ENCODE measurements at places on chromosomes 5 and 9.

GRCh38 chr9:36123515-36123914, 13.0 kb upstream of the GLIPR2 start:
- no peak for DNase-seq

- DNase-seq, result no peak
Measured at GRCh38 chr9:87256973-87257372, 240.7 kb upstream of the DAPK1 start.

GRCh38 chr5:135341696-135342550, 57.1 kb downstream of the MACROH2A1 start:
- no peak for DNase-seq

DNA sequence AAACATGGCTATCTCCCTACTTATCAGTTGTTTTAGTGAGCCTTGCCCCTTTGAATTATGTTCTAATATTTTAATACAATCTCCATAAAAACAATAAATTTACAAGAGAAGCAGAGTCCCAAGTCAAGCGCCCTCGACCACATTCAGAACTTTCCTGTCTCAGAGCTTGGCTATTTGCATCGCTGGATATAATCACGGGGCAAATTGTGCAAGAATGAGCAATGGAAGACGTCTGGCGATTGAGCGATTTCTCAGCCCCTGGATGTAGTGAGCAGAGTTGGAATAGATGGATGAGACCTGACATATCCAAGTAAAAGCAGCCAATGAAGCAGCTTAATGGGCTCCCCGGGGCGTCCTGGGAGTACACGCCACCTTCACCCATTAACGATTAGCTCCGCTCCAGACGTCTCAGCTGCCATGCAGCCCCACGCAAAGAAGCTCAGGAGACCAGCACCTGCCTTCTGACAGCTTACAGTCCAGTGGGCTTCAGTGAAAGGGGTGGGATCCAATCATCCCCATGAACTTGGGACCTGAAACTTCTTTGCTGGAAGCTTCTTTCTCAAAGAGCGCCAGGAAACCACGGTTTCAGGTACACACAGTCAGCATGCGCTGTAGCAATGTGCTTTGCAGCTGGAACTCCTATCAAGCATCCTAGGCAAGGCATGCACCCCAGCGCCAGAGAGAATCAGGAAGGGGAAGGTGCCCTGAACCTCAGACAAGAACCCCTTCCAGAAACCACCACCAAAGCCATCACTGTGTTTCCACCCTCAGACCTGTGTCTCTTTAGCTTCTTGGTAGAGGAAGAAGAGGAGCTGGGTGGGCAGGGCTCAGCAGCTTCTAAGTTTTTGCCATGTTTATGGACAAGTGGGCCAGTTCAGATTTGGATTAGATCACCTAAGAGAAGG, 92.0 kb upstream of the IRX4 start:
- DNase-seq, result no peak

GRCh38 chr9:116907989-116908388, 220.9 kb downstream of the TRIM32 start:
- no peak for DNase-seq

- DNase-seq, result no peak
Measured at GRCh38 chr9:79301551-79302391, 270.0 kb upstream of the TLE4 start.

GRCh38 chr9:111917201-111917600, 20.6 kb downstream of the UGCG start:
- DNase-seq, result no peak

DNA sequence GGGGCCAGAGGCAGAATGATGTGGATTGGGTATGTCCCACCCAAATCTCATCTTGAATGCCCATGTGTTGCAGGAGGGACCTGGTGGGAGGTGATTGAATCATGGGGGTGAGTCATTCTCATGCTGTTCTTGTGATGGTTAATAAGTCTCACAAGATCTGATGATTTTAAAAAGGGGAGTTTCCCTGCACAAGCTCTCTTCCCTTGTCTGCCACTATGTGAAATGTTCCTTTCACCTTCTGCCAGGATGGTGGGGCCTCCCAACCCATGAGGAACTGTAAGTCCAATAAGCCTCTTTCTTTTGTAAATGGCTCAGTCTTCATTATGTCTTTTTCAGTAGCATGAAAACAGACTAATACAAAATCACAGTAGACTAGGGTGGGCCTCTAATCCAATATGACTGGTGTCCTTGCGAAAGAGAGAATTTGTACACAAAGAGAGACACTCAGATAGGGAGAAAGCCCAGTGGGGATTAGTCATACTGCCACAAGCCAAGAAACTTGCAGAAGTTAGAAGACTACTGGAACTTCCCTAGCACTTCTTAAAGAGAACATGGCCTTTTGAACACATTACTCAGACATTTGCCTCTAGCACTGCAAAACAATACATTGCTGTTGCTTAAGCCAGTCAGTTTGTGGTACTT, 68.4 kb downstream of the ANXA1 start:
- DNase-seq, result peak; percentile 3

- DNase-seq, result no peak
Measured at GRCh38 chr5:128949847-128950546, 15.3 kb upstream of the SLC27A6 start.

- no peak for DNase-seq
Measured at GRCh38 chr5:176628406-176629228, 1.7 kb downstream of the SNCB start.

- DNase-seq, result no peak
Measured at GRCh38 chr5:5348135-5348534, 74.3 kb upstream of the ICE1 start.

DNA sequence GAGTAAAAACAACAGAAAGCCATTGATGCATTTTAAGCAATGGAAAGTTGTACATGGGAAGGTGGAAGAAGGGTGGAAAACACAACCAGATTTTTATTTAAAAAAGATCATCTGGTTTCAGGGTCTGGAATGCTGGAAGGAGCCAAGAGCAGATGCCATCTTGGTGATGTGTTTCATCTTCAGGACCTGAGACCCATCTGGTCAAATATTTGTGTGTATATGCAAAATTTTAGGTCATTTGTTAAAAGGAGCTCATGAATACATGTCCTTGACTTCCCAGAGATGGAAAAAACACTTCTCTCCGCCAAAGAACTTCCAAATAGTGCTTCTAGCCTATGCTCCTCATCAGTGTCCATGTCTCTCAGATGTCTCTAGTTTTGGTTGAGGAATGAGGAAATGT, 110.6 kb upstream of the GDNF start:
- DNase-seq, result no peak

DNA sequence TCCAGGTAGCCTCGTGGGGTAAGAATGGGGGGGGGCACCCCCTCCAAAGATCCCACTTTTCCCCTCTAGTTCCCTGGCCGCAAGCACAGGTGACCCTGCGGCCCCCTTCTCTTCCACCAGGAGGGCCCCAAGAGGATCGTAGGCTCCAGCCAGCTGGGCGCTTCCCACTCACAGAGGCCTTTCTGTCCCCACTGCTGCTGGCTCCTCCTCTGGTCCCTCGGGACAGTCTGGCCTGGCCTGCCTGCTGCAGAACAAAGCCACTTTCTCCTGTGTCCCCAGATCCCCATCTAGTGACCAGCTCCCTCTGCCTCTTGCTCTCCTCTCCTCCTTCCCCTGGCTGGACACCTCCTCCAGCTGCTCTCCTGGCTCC, 534 bp upstream of the SAPCD2 start:
- no peak for DNase-seq

DNA sequence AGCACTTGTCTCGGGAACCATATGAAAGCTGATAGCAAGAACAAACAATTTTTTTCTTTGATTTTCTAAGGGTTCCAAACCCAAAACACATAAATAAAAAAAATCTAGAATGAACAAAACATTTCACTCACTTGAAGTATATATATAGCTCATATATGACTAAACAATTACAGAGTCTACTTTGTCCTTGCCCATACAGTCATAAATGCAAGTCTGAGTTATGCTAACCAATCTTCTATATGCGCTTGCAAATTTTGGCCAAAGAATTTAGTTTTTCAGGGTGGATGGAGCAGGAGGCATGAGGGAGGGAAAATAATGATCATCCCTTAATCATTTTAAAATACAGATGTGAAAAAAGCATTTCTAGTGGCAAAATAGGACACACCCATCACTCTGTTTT, 370.1 kb downstream of the BNC2 start:
- no peak for DNase-seq

GRCh38 chr5:58115811-58116210, 344.1 kb downstream of the PLK2 start:
- no peak for DNase-seq

GRCh38 chr9:24620741-24621140, 75.0 kb upstream of the IZUMO3 start:
- DNase-seq, result no peak

- DNase-seq, result no peak
Measured at GRCh38 chr5:180909782-180910181, 10.8 kb downstream of the BTNL8 start.

DNA sequence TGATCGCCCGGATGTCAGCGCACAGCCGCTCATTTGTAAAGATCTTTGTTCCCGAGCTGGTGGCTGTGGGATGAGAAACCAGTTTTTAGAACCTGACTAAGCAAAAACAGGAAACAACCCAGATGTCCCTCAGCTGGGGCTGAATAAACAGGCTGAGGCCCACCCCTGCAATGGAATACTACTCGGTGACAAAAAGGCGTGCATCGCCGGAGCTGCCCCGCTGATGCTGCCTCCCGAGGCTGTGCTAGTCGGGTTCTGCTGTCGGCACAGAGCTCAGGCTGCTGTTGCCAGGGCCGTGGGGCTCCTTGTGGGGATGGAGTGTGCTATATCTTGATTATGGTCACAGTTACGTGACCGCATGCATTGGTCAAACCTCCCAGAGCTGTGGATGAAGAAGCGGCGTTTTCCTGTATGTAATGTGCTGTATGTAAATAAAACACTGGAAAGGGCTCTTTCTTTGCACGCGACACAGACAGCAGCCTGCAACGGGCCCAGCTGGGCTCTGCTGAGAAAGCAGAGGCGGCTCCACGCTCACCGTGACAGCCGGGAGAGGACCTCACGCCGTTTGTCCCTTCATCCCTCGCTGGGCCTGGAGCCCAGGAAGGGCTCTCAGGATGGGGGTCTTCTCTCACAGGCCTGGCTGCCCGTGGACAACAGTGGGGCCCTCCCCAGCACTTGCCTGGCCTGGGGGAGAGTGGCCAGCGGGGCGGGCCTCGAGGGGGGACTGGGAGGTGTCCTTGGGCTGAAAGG, 51.5 kb upstream of the RNU6ATAC start:
- DNase-seq, result no peak

GRCh38 chr5:158845941-158846340, 253.8 kb downstream of the EBF1 start:
- DNase-seq, result no peak

DNA sequence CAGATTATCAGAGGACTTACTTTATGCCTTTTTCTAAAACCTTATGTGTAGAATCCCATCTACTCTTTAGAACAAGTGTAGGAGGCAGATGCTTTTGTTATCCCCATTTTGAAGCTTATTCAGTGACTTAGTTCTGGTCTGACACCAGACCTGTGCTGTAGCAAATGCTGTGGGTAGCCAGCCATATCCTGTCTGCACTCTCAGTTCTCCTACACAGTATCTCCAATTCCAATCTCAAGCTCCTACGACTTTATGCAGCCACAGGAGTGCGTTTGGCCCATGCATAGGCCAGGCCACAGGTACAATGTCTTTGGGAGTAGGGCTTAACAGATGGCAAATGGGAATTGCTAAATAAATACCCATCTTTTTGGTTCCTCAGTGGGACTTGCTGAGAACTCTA, 292.6 kb downstream of the MCTP1 start:
- no peak for DNase-seq

GRCh38 chr5:133876266-133876665, 92.2 kb downstream of the C5orf15 start:
- no peak for DNase-seq
